ENCODE measurements at places on chromosomes 5 and 9.

GRCh38 chr5:37283214-37283820 is 34.1 kb upstream of the CPLANE1 start:
- no peak for DNase-seq

DNA sequence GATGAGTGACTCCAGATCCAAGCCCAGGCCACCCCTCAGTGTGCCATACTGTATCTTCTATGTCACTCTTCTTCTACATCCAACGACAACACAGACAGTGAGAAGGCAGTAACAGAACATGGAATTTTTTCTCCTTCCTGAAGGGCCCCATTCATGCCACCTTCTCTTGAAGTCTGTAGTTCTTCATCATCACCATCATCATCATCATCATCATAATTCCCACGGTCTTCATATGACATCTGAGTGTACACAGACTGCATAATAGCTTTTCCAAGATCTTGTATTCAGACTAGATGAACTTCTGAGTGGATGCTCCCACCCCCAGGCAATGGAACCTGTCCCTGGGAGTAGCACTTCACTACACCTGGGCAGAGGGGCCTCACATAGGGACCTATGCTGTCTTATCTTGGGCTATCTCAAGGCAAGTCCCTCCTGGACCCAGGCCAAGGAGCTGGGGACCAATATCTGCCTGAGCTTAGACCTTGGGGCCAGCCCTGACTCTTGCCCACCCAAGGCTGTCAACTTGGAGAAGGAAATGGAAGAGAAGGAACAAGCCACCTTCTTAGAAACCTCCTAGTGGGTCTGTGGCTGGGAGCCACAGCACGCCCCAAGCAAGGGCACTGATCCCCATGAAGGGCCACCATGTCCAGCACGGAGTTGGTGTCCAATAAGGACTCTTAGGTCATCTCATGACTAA is 159.1 kb downstream of the FSTL4 start:
- DNase-seq: no peak

GRCh38 chr9:120474591-120475243 is 105.2 kb downstream of the CDK5RAP2 start:
- no peak for DNase-seq

DNA sequence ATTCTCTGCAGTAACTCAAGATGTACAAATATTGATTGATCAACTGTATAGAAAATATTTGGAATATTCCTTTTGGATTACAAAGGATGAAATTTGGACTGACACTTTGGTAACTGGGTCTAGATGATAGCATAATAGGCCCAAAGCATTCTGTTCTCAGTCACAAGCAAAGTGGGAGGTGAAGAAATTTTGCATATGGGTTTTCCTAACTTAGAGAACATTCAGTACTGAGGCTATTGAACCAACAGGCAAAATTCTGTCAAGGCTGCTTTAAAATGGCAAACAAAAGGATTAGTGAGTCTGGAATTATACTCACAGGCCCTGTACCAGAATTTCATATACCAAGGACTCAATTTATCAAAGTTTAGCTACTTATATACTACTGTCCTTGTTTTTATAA is 1020.6 kb downstream of the TLE4 start:
- no peak for DNase-seq

GRCh38 chr9:109317979-109318741 is 2.7 kb downstream of the EPB41L4B start:
- DNase-seq: no peak

- DNase-seq: no peak
Measured at GRCh38 chr9:15156241-15156640, 150.8 kb downstream of the TTC39B start.

GRCh38 chr5:180212363-180213255 is 3.6 kb upstream of the RASGEF1C start:
- DNase-seq: no peak

GRCh38 chr5:95638632-95639031 is 7.9 kb upstream of the RFESD start:
- DNase-seq: no peak

DNA sequence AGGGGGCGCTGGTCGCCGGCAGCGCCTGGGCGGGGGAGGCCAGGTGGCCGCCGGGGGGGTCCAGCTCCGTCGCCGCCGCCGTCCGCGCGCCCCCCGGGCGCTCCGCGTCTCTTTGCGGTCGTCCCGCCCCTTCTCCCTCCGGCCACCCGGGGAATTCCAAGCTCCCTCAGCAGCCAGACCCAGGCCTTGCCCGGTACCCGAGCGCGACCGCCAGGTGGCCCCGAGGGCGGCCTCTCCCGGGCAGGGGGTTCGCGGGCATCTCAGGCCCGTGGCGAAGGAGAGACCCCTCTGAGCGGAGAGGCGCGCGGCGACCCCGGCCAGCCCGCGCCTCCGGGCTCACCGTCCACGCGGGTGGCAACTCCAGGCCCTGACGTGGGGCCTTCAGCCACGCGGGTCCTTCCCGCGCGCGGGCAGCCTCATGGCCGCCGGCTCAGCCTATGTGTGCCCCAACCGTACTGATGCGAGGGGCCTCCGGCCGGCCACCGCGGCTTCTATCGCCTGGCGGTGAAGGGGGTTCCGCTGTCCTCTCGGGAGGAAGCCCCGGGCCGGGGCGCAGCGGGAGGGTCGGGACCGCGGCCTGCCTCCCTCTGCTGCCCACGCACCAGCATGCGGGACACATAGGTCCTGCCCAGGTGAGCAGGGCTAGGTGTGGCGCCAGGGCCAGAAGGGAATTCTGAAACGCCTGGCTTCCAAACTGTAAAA is 529 bp upstream of the NRARP start:
- DNase-seq: no peak

GRCh38 chr5:147554261-147554817 is 44.5 kb upstream of the DPYSL3 start:
- no peak for DNase-seq

DNA sequence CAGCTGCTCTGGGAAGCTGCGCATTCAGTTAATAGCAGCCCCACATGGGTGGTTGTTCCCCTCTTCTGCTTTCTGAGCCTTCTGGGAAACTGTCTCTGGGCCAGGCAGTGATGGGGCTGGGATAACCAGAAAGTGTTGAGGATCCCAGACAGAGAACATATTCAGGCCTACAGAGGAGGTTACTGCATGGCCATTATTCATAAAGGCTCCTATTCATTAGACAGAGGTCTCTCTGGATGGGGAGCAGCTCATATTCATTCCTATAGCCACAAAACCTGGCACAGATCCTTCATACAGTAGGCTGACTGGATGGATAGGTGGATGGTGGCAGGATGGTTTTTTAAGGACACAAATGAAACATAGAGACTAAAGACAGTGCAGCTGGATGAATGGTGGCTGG is 76.3 kb downstream of the HSPA4 start:
- no peak for DNase-seq

GRCh38 chr5:142971303-142972013 is 201.3 kb downstream of the ARHGAP26 start:
- DNase-seq: no peak

DNA sequence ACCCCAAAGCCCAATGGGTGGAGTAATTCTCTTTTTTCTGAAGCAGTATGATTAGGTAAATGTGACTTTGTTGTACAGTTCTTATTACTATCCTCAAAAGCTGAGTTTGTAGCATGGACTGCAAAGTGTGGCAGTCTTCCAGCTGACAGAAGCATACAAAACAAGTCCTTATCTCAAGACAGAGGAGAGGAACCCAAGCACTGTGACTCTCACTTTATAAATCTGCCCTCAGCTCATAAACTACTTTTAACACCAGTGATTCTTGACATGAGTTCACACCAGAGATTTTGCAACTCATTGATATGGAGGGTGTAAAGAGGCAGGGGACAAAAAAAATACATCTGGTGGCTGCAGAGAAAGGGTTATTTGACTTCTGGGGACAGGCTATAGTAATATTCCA is 251.6 kb downstream of the NTRK2 start:
- DNase-seq: no peak

DNA sequence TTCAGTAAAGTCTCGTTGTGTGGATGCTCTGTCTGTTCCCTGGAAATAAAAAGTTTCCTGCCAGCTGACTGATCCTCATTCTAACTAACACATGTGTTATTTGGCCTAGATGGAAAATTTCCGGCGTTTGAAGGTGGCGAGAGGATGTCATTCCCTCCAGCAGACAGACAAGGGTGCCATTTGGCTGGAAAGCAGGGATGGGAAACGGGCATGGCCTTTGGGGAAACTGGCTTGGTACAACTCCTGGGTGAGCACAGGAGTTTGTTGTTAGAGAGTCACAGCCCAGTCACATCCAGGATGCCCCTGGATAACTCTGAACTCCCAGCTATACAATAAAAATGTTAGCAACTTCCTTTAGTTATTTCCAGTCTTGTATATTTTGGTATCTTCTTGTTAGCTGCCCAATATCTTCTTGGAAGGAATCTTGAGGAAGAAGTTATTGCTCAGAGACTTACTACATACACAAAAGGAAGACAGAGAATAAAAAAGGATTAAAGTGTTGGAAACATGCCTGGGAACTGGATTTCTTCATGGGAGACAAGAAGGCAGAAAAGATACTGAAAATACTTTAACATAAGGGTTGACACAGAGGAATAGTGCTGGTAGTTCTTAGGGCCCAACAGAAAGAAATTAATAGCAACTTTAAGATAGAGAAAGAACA is 41.9 kb downstream of the TEK start:
- DNase-seq: no peak

- DNase-seq: no peak
Measured at GRCh38 chr5:143119291-143119769, 284.2 kb downstream of the NR3C1 start.

DNA sequence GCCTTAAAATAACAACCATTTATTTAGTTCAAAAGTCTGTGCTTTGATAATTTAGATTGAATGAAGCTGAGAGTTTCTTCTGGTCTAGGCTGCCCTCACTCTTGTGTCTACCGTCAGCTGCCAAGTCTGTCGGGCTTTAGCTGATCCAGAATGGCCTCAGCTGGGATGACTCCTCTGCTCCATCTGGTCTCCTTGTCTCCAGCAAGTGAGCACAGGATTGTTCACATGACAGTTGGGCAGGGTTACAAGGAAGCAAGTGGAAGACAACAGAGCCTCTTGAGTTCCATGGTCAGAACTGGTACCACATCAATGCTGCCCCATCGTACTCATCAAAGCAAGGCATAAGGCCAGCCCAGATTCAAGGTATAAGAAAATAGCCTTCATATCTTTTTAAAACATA is 9.0 kb downstream of the HTR1A start:
- no peak for DNase-seq

DNA sequence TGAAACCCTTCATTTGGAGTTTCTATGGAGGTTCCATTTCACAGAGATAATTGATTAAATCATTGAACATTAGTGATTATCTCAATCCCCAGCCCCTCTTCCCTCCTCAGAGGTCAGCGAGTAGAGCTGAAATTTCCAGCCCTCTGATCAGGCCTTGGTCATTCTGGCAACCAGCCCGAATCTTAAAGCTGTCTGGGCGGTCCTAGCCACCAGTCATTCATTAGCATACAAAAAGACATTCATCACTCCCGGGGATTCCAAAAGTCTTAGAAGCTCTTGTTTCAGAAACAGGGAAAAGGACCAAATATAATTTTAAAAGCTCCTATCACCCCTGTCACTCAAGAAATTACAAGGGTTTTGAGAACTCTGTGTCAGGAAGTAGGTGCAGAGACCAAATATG is 41.3 kb downstream of the ZNF474 start:
- no peak for DNase-seq

GRCh38 chr9:137813651-137814415 is 63.7 kb upstream of the CACNA1B start:
- no peak for DNase-seq

- no peak for DNase-seq
Measured at GRCh38 chr5:179405054-179405416, 59.8 kb upstream of the ADAMTS2 start.

DNA sequence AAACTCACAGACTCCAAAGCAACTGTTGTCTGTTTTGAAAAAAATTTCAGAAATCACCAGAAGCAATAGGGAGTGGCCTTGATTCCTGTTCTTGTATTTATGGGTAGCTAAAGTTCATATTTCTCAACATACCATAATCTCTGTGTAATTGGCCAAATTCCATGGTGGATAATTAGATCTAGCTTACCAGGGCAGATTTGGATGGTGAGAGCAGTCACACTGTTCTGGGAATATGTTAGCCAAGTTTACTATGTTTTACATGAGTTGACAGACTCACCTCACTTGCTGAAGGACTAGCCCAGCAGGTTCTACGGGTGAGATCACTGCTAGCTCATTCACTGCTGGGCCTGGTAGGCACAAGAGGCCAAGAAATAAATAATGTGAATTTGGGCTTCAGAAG is 32.7 kb upstream of the CDKN2B start:
- DNase-seq: no peak

- DNase-seq: no peak
Measured at GRCh38 chr9:32742296-32742695, 41.0 kb upstream of the TMEM215 start.

GRCh38 chr5:180289433-180289832 is 2.5 kb downstream of the MAPK9 start:
- DNase-seq: no peak

GRCh38 chr9:89647366-89648128 is 42.7 kb downstream of the GADD45G start:
- DNase-seq: no peak

DNA sequence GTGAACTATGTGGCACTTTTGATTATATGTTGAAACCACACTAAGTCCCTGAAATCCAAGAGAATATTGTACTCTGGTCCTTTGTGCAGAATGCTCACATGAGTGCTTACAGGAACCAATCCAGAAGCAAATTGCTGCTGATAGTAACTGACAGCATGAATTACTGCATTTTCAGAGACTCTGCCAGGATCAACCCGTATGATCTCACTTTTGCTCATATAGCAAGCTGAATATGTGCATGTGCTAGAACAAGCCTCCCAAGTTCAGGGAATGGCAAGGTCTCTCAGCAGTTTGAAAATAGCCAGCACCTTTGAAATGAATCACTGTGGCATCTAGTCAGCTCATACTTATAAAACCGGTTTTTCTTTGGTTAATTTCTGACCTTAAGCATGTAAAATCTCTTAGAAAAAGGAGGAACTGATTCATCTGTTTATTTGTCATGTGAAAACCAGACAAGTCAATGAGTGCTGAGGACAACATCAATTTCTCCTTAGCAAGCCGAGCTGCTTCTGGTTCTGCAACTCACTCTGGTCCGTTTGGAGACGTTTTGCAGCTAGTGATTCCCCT is 215.7 kb upstream of the ELL2 start:
- DNase-seq: no peak

All from SHP77 treated with DMSO at 0.1 percent for 48 hours (cell line).